NCI-H524 treated with DMSO at 0.1 percent for 48 hours (cell line): ENCODE measurements at places on chromosomes 4 and X.

GRCh38 chr4:70614184-70614555 is 14.4 kb upstream of the ENAM start:
- DNase-seq: no peak

DNA sequence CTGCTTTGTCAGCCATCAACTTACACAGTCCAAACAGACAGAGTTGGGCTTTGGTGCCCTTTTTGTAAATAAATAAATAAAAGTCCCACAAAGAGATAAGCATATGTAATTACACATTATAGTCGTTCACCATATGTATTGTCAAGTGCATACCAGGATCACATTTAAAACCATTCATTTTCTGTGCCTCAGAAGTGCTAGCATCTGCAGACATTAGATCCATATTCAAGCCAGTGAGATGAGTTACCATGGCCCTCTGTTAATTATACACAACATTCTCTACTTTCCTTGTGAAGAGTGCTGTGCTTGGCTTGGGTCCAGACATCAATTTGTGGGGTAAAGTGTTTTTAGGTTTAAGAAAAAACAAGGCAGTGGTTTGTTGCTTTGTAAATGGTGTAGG is 76.8 kb downstream of the ENOX2 start:
- no peak for DNase-seq

DNA sequence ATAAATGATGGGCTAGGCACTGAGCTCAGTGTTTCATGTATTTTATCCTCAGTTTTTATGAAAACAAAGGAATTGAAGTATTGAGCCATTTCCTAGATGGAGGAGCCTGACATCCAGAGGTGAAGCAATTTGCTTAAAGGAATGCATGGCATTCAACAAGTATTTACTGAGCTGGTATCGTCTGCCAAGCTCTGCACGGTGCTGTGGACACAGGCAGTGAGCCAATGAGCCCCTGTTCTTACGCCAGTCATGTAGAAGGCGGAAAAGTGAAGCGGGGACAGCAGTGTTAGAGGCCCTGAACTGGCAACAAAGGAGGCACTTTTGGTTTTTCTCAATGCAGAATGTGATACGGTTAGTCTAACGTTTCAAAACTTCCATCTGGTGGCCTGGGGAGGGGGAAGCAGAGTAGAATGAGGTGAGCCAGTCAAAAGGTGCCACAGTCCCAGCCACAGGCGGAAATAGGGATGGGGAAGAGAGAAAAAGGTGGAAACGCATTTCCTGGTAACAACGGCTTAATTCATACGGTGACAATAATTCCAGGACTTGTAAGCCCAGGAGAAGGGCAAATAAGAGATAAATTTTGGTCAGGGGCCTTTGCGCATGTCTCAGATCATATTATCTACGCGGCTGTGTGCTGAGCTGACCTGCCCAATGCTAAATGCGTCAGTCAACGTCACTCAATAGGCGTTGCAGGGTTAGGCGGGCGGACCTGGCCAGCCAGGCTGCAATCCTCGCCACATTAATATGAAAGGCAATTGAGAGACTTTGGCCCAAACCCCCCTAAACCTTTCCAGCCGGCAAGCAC is 133.9 kb downstream of the AFAP1 start:
- DNase-seq: no peak

DNA sequence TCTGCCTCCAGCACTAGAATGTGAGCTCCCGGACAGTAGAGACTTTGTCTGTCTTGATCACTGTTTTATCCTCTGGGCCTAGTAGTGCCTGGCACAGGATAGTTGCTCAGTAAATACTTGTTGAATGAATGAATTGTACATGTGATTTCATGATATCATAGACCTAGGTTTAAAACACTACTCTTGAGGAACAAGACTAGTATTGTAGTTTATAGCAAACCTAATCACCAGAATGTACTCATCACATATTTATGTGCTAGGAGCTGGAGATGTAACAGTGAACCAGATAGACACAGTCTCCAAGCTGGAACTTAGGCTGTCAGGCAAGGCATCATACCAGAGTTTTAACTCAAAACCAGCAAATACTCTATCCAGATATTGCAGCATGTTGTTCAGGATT is 23.5 kb downstream of the GAB3 start:
- DNase-seq: no peak

DNA sequence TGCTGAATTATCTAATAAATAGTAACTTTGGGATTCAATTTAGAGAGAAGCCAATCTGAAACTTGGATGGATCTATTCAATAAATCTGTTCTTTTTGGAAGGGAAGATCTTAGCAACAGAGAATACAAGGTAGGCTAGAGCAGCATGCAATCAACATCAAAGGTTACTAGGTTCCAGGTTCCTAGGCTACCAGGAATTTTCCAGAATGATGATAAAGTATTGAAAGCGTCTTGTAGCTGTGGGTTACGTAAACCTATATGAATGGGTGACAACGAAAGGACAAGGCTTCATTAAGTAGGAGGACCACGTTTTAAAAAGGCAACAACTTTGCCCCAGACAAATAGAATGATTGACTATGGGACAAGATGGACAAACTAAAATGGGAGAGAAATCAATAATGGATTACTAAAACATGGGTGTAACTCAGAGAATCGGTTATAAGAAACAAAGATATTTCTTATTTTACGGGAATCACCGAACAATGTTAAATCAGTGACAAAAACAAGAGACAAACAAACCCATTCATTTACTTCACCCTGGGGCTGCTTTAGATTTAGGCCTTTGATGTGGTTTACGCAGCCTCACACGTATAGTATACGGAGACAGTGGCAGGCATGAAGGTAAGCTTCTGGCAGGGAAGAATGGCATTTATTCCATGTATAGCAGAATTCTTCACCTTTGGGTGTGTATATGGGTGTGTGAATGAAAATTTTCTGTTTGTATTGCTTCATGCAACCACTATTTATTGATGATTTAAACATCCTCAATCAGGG is 732.6 kb upstream of the PABPC4L start:
- DNase-seq: no peak

- no peak for DNase-seq
Measured at GRCh38 chr4:6676722-6677558, 16.7 kb upstream of the S100P start.

GRCh38 chr4:10184041-10184440 is 67.4 kb upstream of the WDR1 start:
- DNase-seq: no peak

- DNase-seq: no peak
Measured at GRCh38 chrX:41441934-41442823, 5.0 kb upstream of the NYX start.

DNA sequence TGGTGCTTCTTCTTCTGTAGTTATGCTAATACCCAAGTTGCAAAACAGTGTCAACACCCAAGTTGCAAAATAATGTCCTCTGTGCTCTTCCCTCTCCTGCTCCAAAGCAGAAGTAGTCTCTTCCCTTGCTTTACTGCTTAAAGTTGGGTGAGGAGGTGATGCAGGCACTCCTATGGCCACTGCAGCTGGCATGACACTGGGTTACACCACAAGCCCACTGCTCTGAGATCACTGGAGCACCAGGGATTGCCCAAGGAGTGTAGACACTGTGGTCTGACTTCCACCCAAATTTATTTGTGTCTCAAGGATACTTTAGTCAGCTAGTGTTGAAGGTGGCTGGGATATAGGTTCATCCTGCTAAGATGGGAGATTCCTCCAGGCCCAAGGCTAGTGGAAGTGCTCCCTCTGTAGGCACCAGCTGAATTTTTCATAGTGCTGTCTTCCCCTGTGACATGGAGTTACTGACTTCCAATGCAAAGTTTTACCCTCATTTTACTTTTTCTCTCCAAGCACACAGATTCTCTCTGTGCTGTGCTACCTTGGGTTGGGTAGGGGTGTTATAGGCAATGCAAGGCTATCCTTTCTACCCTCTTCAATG is 196.2 kb upstream of the TENT5D start:
- no peak for DNase-seq

- DNase-seq: no peak
Measured at GRCh38 chrX:19243431-19243830, 100.3 kb upstream of the PDHA1 start.

DNA sequence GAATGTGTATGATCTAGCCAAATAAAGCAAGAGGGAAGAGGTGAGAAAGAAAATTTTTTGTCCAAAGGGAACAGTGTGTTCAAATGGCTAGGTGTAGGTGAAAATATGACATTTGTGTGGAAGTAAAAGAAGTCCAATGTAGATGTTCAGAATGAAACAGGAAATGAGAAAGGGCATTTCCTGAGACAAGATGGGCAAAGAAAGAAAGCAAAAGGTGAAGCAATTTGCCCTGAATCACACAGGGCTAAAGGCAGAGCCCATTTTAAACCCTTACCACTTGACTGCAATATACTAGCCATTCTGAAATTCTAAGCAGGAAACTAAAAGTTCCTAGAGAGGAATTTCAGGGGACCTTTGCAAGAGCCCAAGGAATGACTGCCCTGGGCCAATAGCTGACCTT is 36.0 kb downstream of the CLOCK start:
- DNase-seq: no peak

GRCh38 chr4:7141151-7141834 is 51.0 kb upstream of the SORCS2 start:
- no peak for DNase-seq

DNA sequence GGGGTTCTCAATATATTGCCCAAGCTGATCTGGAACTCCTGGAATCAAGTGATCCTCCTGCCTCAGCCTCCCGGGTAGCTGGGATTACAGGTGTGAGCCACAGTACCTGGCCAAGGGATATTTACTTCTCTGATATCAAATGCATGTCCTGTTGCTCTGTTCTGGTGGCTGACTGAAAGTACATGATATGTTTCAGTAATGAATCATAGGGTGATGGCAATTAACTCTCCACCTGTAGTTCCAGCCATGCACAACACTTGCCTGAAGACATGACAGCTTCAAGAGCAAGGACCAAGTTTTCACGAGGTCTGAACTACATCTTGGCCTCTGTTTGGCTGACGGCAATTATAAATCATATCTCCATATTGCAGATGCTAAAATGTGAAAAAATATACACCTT is 9.1 kb downstream of the ZCCHC4 start:
- no peak for DNase-seq
